Activated T-helper 9 cell treated with anti-CD3 and anti-CD28 coated beads, Interleukin-2, amount 50 U/mL, for 16 hours (primary cell): ENCODE measurements at places on chromosomes 2 and 18.

GRCh38 chr18:55186588-55186987, 227.3 kb upstream of the CCDC68 start:
- no peak for DNase-seq

GRCh38 chr2:138579556-138579955, 78.0 kb downstream of the SPOPL start:
- DNase-seq, result no peak

- no peak for DNase-seq
These were observed 37.3 kb upstream of the C18orf32 start for GRCh38 chr18:49524349-49524748.

DNA sequence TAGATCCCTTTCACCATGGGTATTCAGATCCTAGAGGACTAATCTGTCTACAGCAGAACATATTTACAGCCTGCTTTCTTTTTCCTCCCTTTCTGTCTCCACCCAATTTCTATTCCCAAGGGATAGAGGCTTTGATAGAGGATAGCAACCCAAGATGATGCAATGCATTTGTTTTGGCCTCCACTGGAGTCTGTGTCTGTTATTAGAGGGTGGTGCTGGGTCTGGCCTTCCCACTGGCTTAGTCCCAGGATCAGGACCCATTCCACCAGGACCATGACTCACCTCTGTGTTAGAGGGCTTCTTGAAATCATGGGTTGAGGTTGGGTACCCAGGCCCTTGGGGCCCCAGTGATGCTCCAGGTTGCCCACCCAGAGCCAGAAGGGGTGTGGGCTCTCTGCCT, 239.7 kb upstream of the TNP1 start:
- DNase-seq, result no peak

- no peak for DNase-seq
These were observed 675.5 kb upstream of the SLC8A1 start for GRCh38 chr2:41127351-41127750.

GRCh38 chr2:190432567-190433231, 24.5 kb downstream of the MFSD6 start:
- no peak for DNase-seq
